ENCODE measurements at places on chromosomes 11 and 22.
A peak's percentile ranks its signal among the peaks of the same experiment; 100 is the strongest.

- no peak for DNase-seq
Observed at GRCh38 chr11:88315981-88316441, 21.5 kb downstream of the CTSC start.

DNA sequence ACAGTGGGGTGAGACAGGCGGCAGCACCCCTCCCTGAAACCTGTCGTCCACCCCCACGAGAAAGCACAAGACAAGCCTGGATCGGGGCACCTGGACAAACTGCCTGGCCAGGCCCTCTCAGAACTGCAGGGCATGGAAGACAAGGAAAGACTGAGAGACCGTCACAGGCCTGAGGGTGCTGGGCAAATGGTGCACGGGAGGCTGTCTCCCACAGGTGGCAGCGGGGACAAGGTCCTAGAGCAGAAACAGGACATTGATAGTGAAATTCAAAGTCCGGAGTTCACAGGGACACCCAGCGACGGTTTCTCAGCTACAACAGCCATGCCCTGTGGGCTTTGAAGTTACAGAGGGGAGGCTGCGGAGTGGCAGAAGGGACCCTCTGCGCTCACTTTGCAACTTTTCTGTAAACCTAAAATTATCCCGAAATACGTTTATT lies 20.6 kb downstream of the DRD4 start:
- no peak for DNase-seq

DNA sequence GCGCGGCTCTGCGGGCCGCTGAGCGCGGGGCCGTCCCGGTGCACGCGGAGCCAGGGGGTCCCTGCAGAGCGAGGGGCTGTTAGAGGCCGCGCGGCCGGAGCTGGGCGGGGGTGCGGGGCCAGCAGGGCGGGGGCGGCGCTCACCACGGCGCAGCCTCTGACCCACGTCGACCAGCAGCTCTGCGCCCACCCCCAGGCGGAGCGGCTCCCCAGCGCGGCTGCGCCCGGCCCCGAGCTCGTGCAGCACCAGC lies 385 bp upstream of the SCO2 start:
- DNase-seq: no peak

DNA sequence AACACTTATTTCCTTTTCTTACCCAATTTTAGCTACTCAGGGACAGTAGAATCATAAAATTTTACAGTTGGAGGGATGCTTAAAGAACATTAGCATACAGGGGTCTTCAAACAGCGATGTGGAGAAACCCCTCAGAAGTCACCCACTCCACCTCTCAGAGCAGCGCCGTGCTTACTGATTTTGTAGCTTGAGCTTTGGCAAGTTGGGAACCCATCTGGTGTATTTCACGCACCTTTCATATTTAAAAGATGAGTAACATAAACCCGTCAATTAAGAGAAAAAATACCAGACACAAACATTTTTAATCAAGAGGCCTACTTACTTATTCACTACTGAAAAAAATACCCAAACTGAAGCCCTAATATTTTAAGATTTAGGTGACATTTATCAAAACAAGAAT lies 80.9 kb downstream of the ADAMTS15 start:
- DNase-seq: no peak

DNA sequence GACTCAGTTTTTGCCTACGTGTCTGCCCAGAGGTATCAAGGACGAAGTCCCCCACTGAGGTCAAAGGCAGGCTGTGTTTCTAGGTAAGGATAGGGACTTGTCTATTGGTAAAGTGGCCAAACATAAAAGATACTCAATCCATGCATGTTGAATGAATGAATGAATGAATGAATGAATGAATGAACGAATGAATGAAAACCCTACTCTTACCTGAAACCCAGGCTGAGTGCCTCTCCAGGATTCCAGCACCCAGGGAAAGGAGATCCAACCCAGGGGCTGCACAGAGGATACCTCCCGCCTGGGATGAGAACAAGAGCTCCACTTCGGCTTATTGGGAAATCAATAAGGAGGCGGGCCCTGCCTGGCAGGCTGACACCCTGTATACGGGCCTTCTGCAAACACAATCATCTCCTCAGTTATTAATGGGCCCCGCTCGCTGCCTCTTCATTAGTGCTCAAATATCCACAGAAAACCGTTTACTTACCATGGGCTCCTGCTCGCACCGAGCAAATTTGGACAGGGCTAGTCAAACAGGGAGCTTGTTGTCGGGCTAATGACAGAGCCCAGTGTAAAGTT lies 177.4 kb downstream of the BUD13 start:
- no peak for DNase-seq

DNA sequence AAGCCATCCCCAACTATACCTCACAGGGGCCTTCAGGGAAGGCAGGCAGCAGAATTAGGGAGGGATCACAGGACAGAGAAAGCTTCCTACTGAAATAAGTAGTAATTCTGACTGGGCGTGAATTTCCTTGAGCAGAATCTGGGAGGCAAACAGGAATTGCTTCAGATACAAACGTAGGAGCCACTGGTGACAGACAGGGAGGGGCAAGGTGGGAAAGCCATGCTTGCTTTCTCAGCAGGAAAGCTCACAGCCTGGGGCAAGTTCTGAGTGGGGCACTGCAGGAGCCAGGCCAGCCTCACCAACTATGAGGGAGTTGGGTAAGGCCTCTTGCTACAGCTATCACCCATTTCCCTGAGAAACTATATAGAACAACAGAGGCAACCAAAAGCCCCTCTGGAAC lies 43.6 kb downstream of the ARHGAP32 start:
- no peak for DNase-seq

DNA sequence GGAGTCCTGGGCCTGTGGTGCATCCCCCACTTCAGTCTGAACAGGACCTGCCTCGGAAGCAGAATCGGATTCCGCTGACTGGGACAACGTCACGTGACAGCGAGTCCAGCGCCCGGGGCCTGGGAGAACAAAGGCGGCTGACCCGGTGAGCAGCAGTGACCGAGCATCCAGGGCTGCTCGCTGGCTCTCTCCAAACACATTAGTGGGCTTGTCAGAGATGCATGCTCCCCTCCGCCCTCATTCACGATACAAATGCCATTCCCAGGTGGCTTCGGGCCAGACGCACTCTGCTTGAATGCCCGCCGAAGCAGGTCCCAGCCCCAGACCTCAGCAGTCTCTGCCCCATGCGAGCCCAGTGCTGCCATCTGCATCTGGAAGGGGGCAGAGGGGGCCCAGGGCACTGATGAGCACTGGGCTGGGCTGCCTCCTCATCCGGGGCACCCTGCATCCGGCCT lies 91.0 kb downstream of the WNT7B start:
- no peak for DNase-seq

DNA sequence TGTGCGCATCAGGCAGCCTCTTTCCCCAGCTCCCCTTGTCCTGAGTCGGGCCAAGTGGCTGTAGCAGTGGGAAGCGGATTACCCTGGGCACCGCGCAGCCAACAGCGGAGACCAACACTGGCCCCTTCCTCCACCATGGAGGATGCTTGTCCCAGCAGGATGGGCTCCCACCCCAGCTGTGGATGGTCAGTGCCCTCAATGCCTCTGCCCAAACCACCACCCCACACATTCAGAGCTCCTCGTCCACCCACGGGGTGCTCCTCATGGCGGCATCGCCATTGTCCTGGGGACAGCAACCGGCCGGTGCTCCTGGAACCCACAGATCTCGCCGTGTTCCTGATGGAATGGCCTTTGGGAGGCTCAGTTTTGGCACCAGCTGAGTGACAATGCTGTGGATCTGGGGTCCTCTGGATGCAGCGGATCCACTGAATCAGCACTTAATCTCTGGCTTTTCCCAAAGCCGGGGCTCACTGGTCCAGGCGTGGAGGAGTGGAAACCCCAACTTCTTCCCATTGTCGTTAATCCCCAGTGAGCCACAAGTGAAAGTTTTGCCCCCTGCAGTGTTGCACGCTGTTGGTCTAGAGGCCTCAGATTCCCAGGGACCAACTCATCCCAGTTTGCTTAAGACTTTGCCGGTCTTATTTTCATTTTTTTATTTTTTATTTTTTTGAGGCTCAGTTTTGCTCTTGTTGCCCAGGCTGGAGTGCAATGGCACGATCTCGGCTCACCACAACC lies 4.1 kb upstream of the B4GALNT4 start:
- DNase-seq: no peak

DNA sequence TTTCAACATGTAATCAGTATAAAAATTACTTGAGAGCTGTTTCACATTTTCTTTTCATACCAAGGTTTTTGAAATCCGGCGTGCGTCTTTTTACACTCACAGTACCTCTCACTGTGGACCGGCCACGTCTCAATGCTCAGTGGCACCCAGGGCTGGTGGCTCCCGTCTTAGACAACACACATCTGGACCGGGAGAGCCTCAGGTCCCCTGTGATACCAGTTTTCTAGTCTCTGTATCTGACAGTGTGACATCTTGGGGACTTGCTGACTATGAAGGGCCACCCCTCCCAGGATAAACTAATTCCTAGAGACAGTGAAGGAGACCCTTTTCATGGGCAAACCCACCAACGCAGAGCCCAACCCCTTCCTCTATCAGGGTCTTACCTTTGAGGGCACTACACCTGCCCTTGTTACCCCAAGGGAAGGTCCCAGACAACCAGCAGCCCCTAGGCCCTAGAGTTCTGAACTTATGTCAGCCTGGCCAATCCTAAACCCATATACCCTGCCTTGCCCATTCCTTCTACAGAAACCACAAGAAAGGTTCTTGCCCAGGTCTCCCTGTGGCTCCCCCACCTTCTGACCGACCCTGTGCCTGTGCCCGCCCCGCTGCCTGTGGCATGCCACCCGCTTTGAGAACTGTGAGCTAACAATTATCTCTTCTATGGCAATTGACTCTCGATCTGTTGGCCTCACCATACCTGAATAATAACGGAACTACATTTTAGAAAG lies 6.1 kb upstream of the ASCL2 start:
- DNase-seq: no peak

- no peak for DNase-seq
Observed at GRCh38 chr11:128594226-128594625, 6.9 kb upstream of the ETS1 start.

- no peak for DNase-seq
Observed at GRCh38 chr11:72828081-72828567, 13.9 kb downstream of the ATG16L2 start.

GRCh38 chr11:74611369-74611861 lies 19.0 kb downstream of the POLD3 start:
- DNase-seq: peak; percentile 48

GRCh38 chr22:23822101-23822671 lies 16.6 kb downstream of the DERL3 start:
- DNase-seq: no peak

GRCh38 chr11:126421271-126421671 lies 65.8 kb downstream of the ST3GAL4 start:
- DNase-seq: no peak

DNA sequence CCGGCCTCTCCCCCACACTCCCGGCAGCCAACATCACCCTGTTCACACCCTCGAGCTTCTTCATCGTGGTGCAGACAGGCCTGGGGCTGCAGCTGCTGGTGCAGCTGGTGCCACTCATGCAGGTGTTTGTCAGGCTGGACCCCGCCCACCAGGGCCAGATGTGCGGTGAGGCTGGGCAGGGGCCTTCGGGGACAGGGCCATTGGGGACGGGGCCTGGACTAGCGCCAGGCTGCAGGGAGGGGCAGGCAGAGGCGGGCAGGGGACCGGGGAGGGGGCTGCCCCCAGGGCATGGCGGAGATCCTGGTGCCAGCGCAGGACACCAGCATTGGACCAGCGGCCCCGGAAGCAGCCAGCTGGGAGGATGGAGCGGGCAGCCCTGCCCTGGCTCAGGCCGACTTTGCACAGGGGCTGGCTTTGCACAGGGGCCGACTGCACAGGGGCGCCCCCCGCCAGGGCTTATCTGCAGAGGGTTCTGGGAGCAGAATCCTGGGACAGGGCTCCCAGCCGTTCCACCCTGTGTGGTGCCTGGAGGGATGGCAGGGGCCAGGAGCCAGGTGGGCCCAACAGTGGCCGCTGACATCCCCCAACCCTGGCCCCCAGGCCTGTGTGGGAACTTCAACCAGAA lies 8.6 kb downstream of the MUC5B start:
- DNase-seq: no peak

GRCh38 chr11:11553573-11553972 lies 68.2 kb downstream of the GALNT18 start:
- DNase-seq: no peak

GRCh38 chr11:24589064-24589463 lies 92.2 kb downstream of the LUZP2 start:
- DNase-seq: no peak

DNA sequence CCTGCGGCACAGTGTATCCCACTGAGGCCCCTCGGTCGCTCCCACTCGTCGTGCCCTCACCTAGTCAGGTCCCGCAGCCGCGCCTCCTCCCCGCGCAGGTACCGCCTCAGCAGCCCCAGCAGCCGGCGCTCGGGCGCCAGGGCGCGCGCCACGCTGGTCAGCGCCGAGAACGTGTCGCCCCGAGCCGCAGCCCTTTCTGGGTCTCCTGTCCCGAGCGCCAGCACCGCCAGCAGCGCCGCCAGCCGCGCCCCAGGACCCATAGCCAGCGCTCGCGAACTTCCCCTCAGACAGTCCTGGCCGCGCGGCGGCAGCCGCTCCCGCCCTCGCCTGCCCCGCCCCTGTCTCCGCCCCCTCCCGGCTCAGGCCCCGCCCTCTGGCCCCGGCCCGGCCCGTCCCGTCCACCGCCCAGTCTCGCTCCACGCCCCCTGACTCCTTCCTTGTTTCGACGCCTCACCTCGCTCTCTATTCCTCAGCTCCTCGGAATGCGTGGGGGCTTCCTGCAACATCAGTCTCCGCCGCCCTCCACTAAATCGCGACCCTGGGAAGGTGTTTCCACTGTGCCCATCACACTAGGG lies at the start of gene P4HA3:
TSS of gene P4HA3 (minus strand) at position 289 of the 575 bp plus-strand sequence. CDS start at position 260, 29 bp downstream.
- DNase-seq: peak; percentile 87

GRCh38 chr22:48840112-48840949 lies 987.3 kb downstream of the BRD1 start:
- no peak for DNase-seq

GRCh38 chr22:35506259-35506570 lies 34.4 kb upstream of the RASD2 start:
- no peak for DNase-seq

DNA sequence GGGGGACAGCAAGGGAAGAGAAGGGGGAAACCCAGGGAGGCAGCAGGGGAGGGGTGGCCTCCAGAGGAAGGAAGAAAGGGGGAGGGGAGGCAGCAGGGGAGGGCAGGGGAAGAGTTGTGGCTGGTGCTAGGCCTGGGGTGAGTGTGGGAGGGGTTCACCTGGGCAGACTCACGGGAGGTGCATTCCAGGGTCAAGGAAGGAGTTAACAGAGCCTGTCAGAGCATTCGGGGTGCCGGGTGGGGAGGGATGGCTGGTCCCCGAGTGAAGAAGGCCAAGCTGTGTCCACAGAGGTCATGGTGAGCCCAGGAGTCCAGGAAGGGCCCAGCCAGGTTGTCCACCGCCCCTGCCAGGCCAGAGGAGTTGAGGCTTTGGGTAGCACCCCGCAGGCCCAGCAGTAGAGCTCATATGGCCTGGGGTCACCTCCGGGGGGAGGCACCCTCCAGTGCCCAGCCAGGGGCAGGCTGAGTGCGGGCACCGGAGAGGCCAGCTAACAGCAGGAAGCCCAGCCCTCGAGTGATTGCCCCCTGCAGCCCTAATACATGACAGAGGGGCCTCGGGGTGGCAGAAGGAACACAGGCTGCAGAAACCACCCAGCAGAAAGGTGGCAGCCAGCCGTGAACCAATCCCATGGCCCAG lies 31.1 kb upstream of the PPARA start:
- no peak for DNase-seq

- DNase-seq: peak; percentile 42
Observed at GRCh38 chr11:27427183-27427980, 45.2 kb downstream of the LGR4 start.

GRCh38 chr22:50672041-50672440 lies 582 bp upstream of the SHANK3 start:
- DNase-seq: no peak
